ENCODE measurements at places on chromosomes 6 and 20.
A peak's percentile ranks its signal among the peaks of the same experiment; 100 is the strongest.

DNA sequence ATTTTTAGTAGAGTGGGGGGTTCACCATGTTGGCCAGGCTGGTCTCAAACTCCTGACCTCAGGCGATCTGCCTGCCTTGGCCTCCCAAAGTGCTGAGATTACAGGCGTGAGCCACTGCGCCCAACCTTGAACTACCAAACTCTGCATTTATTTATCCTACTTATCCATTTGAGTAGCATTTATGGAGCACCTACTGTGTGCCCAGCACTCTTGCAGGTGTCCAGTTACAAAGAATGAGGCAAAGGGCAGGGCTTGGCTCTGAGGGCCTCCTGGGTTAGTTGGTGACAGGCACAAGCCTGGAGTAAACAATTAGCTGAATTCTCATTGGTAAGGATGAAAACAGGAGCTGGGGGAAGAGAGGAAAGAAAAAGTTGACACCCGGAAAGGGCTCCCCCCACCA is 93.4 kb upstream of the FOXP4 start:
- DNase-seq, result no peak

DNA sequence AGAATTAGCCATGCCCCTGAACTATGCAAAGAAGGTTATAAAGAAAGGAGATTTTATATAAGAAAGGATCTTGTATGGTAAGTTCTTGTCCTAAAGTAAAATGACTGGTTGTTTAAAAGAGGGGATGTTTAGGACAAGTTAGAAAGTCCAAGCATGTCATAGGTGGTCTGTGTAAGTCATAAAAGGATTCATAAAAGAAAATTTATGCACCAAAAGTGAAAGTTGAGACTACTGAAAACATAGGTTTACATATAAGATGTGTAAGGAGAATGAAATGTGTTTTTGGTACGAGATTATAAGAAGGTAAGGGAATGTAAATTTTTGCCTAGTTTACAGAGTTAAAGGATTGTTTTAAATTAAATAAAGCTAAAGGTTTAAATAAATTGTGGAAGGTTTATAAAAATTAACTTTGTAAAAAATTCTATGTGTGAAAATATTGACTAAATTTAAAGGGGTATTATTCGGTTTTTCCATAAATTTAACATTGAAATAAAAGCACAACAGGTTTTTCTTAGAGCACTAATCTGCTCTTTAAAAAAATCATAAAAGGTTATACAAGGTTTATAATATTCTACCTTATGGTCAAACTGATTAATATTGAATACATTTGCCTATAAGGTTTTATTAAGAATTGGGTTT is 93.6 kb upstream of the UST start:
- no peak for DNase-seq

DNA sequence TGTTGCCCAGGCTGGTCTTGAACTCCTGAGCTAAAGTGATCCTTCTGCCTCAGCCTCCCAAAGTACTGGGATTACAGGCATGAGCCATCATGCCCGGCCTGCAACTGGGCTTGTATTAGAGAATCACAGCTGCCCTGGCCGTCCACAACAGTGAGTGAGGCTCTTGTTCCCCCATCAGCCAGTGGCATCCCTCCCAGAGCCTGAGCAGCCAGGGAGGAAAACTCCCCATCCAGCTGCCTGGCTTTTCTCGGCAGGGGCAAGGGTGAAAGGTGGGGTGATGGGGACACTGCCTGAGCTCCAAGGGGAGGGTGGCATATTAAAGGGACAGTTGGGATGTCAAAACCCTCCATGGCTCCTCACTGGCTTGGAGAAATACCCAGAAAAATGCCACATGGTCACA is 185.6 kb downstream of the NFATC2 start:
- no peak for DNase-seq

DNA sequence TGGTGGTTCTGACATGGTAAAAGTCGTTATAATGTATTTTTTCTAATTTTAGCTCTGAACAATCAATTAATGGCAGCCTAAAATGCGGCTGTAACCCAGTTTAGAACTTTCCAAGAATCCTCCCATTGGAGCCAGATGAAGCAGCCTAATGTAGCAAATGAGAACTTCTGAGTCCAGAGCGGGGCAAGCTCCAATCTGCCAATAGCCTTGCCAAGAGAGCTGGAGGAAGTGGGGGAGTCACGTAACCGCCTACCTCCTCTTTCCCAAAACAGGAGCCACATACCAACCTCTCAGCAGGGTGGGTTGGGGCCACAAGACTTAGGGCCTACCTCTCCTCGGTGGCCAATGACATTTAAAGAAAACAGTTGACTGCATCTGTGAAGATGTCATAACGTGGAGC is 230.6 kb downstream of the SOD2 start:
- no peak for DNase-seq

GRCh38 chr20:41174782-41175181 is 37.4 kb downstream of the PLCG1 start:
- peak; percentile 64 for DNase-seq

DNA sequence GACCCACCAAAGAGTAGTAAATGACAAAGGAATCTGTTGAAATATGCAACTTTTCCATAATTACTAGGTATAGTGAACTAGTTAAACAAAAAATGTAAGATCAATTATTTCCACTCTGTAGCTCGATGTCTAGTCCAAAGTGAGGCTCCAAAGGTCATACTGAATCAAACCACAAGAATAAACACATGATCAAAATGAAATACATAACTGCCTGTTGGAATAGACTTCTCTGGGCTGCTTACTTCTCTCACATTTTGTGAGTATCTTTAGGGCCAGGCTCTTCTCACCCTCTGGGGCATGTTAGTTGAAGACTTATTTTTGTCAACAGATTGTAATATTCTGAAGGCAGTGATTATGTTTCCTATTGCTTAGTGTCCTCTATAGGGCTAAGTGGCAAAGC is 103.7 kb upstream of the TMEM170B start:
- DNase-seq, result no peak

DNA sequence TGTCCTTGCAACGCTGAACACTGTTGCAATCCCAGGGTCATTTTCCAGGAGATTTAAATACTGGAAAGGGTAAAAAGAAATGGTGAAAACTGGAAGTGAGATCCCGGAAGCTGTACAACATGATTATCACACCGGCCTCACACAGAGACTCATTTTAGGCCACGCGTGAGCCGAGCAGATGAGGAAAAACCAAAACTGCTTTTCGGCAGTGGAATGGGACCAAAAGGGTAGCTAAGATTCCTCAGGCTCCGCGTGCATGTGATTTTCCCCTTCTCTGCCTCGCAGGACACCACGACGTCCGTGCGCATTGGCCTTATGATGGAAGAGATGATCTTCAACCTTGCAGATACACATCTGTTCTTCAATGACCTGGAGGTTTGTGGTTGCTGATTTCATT is 213.7 kb downstream of the ZMYND8 start:
- DNase-seq, result no peak

- no peak for DNase-seq
Observed at GRCh38 chr20:13739731-13740649, 44.7 kb downstream of the ESF1 start.

- no peak for DNase-seq
Observed at GRCh38 chr6:136696238-136696637, 96.0 kb downstream of the MAP3K5 start.

DNA sequence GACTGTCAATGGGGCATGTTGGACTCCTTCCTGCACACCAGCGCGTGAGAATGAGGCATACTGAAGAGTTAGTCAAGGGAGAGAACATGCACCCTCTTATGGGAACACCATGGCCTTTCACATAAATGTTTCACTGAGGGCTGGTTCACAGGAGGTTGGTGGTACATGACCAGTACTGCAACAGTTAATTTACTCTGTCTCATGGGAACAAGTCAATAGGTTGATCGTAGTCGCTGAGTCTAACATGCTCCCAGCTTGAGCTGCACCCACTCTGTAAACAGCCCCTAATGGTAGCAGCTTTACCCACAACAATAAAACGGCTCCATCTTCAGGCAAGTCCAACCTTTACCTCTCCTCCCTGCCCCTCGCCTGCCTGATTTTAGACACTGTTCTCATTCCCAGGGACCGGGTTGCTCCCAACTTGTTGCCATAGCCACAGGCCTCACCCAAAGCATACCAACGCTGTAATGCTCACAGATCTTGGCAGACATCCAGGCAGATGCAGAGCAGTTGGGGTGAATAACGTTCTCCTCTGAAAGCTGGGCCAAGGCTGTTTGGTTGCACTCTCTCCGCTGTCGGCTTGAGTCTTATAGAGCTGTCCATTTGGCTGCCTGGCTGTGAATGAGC is 111.3 kb downstream of the LY86 start:
- no peak for DNase-seq

DNA sequence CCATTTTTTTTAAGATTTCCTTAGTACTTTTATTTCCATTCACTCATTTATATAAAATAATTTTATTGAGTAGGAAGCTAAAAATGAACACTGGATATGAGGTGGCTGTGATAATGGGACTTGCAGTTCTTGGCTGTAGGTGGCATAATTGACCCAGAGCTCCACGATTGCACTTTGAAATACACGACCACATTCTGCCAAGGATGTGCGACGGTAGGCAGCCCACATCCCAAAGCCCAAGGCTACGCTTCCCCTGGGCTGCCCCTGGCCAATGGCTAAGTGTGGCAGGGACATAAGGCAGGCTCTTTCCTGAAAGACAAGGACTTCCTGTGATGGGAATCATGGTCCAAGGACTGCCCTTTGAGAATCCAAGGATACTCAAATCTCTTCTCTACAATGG is 43.7 kb upstream of the ADTRP start:
- no peak for DNase-seq

Data from vagina (tissue), 2 donors.